ENCODE measurements at places on chromosomes 7 and 10.
A peak's percentile ranks its signal among the peaks of the same experiment; 100 is the strongest.

DNA sequence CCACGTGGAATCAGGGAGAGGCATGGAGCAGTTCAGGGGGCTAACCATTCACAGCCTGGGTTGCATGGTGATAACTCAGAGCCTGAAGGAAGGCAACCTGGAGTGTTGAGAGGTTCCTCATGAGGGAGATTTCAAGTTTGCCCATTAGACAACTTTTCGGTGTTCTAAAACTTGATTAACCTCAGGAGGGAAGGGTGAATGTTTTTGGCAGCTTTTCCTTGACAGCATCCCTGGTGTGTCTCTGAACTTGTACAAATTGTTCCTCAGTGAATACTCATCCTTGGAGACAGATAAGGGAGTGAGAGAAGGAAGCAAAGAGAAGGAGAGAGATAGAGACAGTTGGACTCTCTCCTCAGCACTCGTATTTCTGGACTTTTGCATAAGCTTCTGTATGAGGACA is at the start of gene OR9A4:
Gene OR9A4, plus strand, starts transcription at position 301 of the 400 bp plus-strand sequence. CDS start 2,477 bp downstream, outside the sequence.
- DNase-seq: no peak

GRCh38 chr7:82410461-82410860 is 33.1 kb downstream of the CACNA2D1 start:
- peak; percentile 79 for DNase-seq

GRCh38 chr7:50369143-50370026 is 64.9 kb downstream of the IKZF1 start:
- DNase-seq: no peak

GRCh38 chr10:60950300-60950699 is 6.3 kb upstream of the RHOBTB1 start:
- DNase-seq: no peak

DNA sequence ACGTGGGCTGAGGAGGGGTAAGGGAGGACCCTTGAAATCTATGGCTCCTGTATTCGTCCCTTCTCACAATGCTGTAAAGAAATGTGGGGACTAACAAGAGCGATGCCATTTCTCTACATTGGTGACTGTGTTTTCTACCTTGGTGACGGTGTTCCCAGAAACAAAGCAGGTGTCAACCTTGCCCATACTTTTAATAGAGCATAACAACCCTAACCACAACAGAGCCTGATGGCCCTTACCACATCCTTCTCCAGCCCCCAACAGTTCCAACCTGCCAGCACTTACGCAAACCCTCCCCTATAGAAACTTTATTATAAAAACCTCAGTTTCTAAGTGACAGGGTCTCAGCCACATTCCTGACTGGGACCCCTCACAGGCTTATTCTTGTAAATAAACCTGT is 28.2 kb upstream of the ADCYAP1R1 start:
- DNase-seq: no peak

- DNase-seq: no peak
These were observed 177.9 kb upstream of the BET1 start for GRCh38 chr7:94182066-94182465.

GRCh38 chr7:4079956-4080355 is 602.1 kb upstream of the FOXK1 start:
- DNase-seq: no peak

Data from NCI-H1417 (cell line).